SW 1271 (cell line): ENCODE measurements at places on chromosomes 2 and 18.

- peak; percentile 61 for DNase-seq
Observed at GRCh38 chr2:31337860-31338259, 76.7 kb downstream of the XDH start.

DNA sequence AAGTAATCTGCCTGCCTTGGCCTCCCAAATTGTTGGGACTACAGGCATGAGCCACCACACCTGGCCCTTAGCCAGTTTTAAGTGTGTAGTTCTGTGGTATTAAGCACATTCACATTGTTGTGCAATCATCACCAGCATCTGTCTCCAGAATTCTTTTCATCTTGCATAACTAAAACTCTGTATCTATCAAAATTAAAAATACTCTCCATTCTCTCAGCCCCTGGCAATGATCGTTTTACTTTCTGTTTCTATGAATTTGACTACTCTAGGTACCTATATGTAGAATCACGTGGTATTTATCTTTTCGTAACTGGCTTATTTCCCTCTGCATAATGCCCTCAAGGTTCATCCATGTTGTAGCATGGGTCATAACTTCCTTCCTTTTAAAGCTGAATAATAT, 45.5 kb upstream of the CAVIN2 start:
- no peak for DNase-seq

- DNase-seq = no peak
Observed at GRCh38 chr2:119910566-119910965, 102.3 kb upstream of the EPB41L5 start.

DNA sequence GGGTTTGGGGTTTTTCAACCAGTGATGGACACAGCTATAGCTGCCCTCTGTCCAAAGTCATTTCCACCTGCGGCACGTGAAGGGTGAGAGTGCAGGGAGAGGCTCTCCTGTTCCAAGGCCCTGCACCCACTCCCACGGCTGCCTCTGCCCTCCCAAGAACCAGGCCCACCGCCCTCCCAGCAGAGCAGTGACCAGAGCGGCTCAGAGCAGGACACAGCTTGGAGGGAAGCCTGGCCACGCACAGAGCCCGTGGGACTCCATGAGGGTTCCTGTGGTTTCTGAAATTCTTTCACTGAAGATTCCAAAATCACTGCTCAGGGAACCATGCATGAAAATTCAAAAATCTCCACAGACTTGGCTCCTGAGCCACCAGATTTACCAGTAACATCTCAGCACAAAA, 67.3 kb upstream of the SALL3 start:
- DNase-seq = no peak

DNA sequence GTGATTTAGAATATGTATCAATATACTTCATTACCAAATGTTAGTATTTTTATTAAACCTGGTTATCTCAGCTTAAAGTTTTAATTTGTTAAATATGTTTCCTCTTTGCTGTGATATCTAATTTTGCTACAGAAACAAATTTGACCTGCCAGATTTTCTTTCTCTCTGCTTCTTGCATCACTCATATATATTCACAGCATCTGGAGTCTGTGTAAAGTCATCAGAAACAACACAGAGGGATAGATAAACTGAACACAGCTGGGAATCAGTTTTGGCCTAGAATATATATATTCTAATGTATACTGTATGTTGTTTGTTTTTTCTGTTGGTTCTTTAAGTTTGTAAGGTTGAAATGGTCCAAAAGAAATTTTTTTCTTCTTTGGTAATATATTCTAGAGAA, 8.5 kb downstream of the PSMD14 start:
- no peak for DNase-seq

DNA sequence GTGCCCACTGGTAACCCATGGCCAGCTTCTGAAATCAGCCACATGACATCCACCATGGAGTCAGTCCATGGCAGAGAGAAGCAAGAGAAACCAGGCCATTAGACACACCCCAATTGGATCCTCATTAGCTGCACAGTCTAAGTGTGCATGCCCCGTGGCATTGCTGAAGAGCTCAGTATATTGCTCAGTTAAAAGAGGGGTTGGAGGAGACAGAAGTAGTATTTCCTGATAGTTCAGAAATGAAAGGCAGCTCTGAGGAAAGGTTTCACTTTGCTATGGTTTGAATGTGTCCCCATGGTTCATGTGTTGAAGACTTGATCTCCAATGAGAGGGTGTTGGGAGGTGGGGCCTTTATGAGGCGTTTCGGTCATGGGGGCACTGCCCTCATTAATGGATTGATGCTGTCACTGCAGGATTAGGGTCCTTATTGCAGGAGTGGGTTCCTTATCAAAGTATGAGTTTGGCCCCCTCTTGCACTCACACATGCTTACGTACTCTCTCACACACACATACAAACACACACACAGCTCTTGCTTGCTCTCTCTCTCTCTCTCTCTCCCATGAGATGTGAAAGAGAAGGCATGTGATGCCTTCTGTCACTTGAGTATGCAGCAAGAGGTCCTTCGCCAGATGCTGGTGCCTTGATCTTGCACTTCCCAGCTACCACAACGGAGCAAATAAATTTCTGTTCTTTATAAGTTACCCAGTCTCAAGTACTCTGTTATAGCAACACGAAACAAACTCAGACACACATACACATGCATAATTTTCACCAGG, 58.0 kb downstream of the TMEM163 start:
- DNase-seq = no peak

GRCh38 chr2:9912468-9912867, 39.0 kb upstream of the GRHL1 start:
- no peak for DNase-seq

DNA sequence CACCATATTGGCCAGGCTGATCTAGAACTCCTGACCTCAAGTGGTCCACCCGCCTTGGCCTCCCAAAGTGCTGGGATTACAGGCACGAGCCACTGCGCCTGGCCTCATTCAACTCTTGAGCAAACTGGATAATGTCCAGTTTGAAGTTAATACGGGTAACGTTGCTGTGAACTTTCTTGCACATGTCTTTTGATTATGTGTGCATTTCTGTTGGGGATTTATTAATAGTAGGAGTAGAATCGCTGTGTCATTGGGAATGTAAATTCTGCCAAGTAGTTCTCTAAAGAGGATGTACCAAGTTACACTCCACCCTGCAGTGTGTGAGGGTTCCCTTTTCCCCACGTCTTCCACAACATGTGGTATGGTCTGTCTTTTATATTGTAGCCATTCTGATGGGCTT, 6.2 kb downstream of the IMPA2 start:
- no peak for DNase-seq

- no peak for DNase-seq
Observed at GRCh38 chr18:63311118-63312018, 8.2 kb downstream of the BCL2 start.

DNA sequence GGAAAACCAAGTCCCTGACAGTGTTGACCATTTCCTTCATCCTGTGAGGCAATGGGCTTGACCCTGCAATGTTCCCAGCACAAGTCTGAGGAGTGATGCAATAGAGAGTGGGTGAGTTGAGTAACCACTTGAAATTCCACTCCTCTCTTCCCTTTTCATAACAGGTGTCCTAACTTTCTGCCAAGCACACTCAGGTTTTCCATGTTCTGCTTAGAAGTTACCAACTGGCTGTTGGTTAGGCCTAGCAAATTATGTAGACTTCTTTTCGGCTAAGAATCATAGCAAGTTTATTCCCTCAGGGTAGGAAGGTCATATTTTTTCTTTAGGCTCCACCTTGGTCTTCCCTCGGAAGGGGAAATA, 11.5 kb downstream of the GNLY start:
- DNase-seq = no peak

DNA sequence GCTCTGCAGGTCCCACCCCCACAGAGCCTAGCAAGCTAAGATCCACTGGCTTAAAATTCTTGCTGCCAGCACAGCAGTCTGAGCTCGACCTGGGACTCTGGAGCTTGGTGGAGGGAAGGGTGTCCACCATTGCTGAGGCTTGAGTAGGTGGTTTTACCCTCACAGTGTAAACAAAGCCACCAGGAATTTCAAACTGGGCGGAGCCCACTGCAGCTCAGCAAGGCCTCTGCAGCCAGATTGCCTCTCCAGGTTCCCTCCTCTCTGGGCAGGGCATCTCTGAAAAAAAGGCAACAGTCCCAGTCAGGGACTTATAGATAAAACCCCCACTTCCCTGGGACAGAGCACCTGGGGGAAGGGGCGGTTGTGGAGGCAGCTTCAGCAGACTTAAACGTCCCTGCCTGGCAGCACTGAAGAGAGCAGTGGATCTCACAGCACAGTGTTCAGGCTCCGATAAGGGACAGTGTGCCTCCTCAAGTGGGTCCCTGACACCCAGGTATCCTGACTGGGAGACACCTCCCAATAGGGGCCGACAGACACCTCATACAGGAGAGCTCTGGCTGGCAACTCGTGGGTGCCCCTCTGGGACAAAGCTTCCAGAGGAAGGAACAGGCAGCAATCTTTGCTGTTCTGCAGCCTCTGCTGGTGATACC, 20.0 kb upstream of the NEMP2 start:
- DNase-seq = no peak

DNA sequence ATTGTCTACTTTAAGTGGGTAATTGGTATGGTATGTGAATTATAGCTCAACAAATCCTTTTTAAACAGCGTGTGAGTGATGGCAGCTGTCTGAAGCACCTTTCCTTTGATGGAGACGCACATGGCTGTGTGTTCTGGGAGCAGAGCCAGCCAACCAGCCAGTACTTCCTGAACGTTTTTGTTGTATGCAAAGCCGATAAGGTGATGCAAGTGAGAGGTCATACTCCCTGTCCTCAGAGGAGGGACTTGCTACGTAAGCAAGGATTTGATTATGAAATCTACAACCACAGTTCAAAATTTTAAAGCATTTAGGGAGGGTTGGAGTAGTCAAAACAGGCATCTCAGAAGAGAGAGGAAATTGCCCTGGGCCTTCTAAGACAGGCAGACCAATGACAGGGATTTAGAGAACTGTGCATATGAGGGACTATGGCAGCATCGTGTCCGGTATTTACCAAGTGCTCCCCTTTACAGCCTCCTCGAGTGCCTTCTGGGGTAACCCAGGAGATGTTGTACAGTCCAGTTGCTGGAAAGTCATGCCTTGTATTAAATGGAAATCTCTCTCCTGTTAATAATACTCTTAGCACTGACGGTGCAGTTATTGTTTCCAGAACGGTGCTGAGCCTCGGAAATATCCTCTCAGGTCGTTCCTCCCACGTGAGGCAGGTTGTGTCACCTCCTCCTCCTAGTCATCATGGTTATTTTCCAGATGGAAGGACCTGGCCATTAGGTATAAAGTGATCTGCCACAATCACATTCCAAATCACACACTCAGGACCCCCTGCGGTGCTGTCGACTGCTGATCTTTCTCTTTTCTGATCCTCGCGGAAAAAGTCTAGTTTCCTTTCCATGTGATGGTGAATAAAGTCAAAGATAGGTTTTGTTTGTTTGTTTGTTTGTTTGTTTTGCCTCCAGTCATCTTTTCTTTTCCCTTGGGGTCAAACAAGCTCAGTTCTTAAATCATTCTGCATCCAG, 28.4 kb downstream of the ARHGEF4 start:
- DNase-seq = no peak

DNA sequence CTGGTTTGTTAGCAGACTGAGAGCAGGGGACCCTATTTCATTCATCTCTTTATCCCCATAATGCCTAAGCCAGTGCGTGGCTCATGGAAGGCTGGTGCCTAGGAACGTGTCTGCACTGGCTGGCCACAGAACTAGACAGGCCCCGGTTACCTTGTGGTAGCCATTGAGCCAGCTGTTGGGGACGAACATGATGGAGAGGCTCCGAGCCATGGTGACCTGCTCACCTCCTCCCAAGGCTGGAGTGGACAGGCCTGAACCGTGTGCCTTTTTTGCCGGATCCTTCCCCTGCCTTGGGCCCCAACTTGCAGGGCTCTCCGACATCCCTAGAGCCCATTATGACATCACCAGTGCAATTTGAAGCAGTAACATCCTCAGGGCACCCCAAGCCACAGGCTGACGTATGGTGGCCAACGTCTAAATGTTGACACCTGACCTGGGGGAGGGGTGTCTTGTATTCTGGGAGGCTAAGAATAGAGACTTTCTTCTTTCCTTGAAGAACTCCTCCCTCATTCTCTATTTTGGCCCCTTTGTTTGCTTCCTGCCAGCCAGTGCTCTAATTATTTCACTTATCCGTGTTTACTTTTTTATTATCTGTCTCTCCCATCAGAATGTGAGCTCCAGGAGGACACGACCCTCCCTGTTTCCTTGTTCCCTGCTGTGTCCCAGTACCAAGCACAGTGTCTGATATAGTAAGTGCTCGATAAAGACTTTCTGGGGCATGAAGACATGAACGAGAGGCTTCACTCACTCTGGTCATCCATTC, 12.2 kb upstream of the DNPEP start:
- DNase-seq = no peak

GRCh38 chr2:73402386-73403103, 16.9 kb downstream of the ALMS1 start:
- DNase-seq = no peak
